ENCODE measurements at places on chromosomes 2 and 18. TPM values are rescaled to one million over a fixed set of nuclear protein-coding genes. Genes with fewer than 3 reads are reported as not detected.

Gene ARHGAP28
- 133 TPM for total RNA-seq

DNA sequence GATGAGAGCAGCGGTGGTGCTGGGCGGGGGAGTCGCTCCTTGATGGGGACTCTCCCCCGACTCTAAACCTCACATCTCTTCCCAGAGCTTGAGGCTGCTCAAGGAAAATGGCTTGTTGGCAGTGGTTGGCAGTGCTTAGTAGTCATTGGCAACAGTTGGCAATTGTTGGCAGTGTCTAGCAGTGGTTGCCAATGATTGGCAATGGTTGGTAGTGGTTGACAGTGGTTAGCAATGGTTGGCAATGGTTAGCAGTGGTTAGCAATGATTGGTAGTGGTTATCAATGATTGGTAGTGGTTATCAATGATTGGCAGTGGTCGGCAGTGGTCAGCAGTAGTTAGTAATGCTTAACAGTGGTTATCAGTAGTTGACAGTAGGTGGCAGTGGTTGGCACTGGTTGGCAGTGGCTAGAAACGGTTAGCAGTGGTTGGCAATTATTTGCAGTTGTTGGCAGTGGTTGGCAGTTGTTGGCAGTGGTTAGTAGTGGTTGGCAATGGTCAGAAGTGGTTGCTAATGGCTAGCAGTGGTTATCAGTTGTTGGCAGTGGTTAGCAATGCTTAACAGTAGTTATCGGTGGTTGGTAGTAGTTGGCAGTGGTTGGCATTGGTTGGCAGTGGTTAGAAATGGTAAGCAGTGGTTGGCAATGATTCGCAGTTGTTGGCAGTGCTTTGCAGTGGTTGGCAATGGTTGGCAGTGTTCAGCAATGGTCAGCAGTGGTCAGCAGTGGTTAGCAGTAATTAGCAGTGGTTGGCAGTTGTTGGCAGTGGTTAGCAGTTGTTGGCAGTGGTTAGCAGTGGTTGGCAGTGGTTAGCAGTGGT is 85.4 kb upstream of the OTOS start:
- no peak overlapping the region for H3K27ac ChIP-seq
- H3K27me3 ChIP-seq: no peaks in the 10 kb centered on the region
- DNase-seq: peak; percentile 29
- no peak overlapping the region for H3K4me3 ChIP-seq
- H3K36me3 ChIP-seq: no peaks in the 10 kb centered on the region

DNA sequence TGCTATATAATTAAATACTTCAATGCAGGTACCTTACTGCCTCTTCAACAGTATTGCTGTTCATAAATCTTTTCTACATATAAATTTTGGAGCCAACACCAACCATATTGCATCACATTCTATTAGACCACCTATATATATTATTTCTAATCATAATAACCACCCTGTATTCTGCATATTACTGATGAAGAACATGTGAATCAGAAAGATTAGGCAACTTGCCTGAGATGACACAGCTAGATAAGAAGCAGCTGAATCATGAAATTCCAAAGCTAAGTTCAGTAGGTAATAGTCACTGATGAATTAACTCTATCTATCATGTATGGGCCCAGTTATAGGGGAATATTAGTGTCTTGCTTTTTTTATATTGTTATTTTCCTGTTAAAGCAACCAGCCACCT is 161.8 kb downstream of the AGPS start:
- no peaks in the 10 kb centered on the region for H3K27me3 ChIP-seq
- H3K36me3 ChIP-seq: no peaks in the 10 kb centered on the region
- no peak overlapping the region for H3K27ac ChIP-seq
- H3K4me3 ChIP-seq: no peak overlapping the region

- DNase-seq: no peak
- H3K36me3 ChIP-seq: no peaks in the 10 kb centered on the region
- H3K4me3 ChIP-seq: no peak overlapping the region
- no peak overlapping the region for H3K27ac ChIP-seq
- no peaks in the 10 kb centered on the region for H3K27me3 ChIP-seq
These were observed 325.4 kb upstream of the LINC00305 start for GRCh38 chr18:64474255-64474654.

GRCh38 chr18:58779529-58779928 is 85.1 kb upstream of the ZNF532 start:
- H3K4me3 ChIP-seq: no peak overlapping the region
- H3K36me3 ChIP-seq: no peaks in the 10 kb centered on the region
- no peak for DNase-seq
- no peaks in the 10 kb centered on the region for H3K4me1 ChIP-seq
- H3K27ac ChIP-seq: no peak overlapping the region

Gene KCNK3
- total RNA-seq: not detected

Gene GPR45
- not detected for total RNA-seq

Gene PRSS56
- total RNA-seq: not detected

- no peak for DNase-seq
- H3K4me1 ChIP-seq: no peaks in the 10 kb centered on the region
- H3K27ac ChIP-seq: no peak overlapping the region
- no peak overlapping the region for H3K4me3 ChIP-seq
- no peaks in the 10 kb centered on the region for H3K27me3 ChIP-seq
These were observed 4.1 kb downstream of the SCYGR1 start for GRCh38 chr2:227383686-227384085.

Gene OTOS
- not detected for total RNA-seq

GRCh38 chr2:218249691-218250090 is 11.1 kb upstream of the GPBAR1 start:
- H3K4me3 ChIP-seq: no peak overlapping the region
- H3K27me3 ChIP-seq: no peaks in the 10 kb centered on the region
- peaks cover 96% of the 10 kb centered on the region for H3K36me3 ChIP-seq
- H3K27ac ChIP-seq: no peak overlapping the region
- H3K4me1 ChIP-seq: no peaks in the 10 kb centered on the region

Gene RNF125
- total RNA-seq: 29.3 TPM

- no peaks in the 10 kb centered on the region for H3K36me3 ChIP-seq
- no peak overlapping the region for H3K4me3 ChIP-seq
- H3K27ac ChIP-seq: no peak overlapping the region
- no peaks in the 10 kb centered on the region for H3K4me1 ChIP-seq
- DNase-seq: no peak
- no peaks in the 10 kb centered on the region for H3K27me3 ChIP-seq
These were observed 10.3 kb upstream of the CIB4 start for GRCh38 chr2:26651470-26651771.

Gene SMC6
- total RNA-seq: 50.0 TPM

- H3K27ac ChIP-seq: no peak overlapping the region
- H3K27me3 ChIP-seq: peaks cover 60% of the 10 kb centered on the region
- peak overlapping the region; percentile 77 for H3K4me3 ChIP-seq
- peak; percentile 52 for DNase-seq
These were observed 899 bp downstream of the SLC1A4 start for GRCh38 chr2:64989982-64990614.

DNA sequence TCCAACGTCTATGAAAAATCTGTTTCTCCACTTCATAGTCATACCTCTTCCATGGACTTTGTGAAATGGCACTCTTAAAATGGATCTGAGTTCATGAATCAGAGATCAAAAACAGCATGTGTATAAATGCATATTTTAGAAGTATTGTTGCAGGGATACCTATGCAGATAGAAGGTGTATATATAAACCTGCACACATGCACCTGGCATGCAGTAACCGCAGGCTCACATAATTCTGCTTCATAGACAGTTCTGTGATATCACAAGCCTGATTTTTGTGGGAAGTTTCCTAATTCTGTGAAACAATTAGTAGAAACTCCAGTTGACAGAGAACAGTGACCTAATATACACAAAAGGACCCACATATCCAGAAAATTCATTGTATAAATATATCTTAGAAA is 421.7 kb downstream of the TGIF1 start:
- no peak for DNase-seq
- no peak overlapping the region for H3K4me3 ChIP-seq
- no peaks in the 10 kb centered on the region for H3K36me3 ChIP-seq
- H3K27me3 ChIP-seq: no peaks in the 10 kb centered on the region
- H3K27ac ChIP-seq: no peak overlapping the region

Gene HOXD1
- 0.18 TPM for total RNA-seq

DNA sequence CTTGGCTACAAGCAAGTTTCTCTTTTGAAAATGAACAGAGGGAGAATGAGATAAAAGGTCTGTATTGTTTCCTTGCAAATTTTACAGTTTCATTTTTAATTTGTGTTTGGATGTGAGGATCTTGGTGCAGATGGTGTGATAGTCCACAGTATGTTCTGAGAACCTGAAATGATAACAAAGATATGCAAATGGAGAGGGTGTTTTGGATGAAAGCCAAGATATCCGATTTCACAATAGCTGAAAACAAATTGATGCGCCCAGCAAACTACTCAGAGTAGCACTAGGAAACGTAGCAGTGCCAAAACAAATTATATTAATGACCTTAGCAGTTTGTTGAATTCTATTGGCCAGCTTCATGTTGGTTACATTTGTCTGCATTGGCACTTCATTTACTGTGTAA is 683.5 kb downstream of the TMEM182 start:
- H3K4me1 ChIP-seq: no peaks in the 10 kb centered on the region
- no peak overlapping the region for H3K27ac ChIP-seq
- H3K27me3 ChIP-seq: no peaks in the 10 kb centered on the region
- no peak overlapping the region for H3K4me3 ChIP-seq

DNA sequence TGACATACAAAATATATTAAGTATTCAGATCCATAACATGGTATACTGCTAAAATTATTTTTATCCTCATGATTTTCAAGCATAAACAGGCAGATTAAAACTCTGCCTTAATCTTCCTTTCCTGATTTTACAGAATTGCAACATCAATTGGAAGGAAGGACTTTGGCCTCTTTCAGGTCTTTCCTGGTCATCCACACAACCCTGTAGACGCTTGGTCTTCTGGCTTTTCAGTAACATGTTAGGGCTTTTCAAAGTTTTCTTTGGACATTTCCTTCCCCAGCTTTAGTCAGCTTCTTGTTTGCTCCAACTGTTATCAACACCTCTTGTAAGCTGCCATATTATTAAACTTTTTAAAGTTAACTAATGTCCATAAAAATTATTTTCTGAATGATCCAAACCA is 1364.9 kb upstream of the NRXN1 start:
- no peaks in the 10 kb centered on the region for H3K36me3 ChIP-seq
- DNase-seq: no peak
- H3K27me3 ChIP-seq: no peaks in the 10 kb centered on the region
- H3K4me1 ChIP-seq: no peaks in the 10 kb centered on the region
- no peak overlapping the region for H3K4me3 ChIP-seq

DNA sequence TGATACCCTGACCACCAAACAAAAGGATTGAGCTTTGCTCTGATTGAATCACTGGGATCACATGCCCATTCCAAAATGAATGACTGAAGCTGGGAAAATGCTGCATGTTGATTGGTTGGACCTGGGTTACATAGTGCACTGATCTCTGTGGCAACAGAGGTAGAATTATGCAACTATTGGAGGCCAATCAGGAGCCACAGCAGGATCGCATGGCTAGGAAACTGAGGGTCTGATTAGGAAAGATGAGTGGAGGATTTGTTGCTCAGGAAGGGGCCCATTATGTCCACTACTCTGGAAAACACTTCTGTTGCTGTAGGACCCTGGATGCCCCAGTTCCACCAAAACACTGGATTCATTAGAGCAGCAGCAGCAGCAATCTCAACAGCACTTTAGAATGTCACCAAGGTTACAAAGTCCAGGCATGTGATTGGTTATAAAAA is 25.9 kb upstream of the SGPP2 start:
- H3K36me3 ChIP-seq: no peaks in the 10 kb centered on the region
- no peaks in the 10 kb centered on the region for H3K27me3 ChIP-seq
- DNase-seq: no peak
- no peak overlapping the region for H3K27ac ChIP-seq

Gene CCDC148
- 2.7 TPM for total RNA-seq

GRCh38 chr2:82278416-82278815 is 1973.9 kb upstream of the LRRTM1 start:
- H3K27me3 ChIP-seq: no peaks in the 10 kb centered on the region
- no peak overlapping the region for H3K4me3 ChIP-seq
- no peak overlapping the region for H3K27ac ChIP-seq
- H3K4me1 ChIP-seq: no peaks in the 10 kb centered on the region
- DNase-seq: no peak
- H3K36me3 ChIP-seq: no peaks in the 10 kb centered on the region

Gene ALPG
- total RNA-seq: not detected

Gene DPYSL5
- 1.1 TPM for total RNA-seq

Gene NLRC4
- total RNA-seq: not detected

DNA sequence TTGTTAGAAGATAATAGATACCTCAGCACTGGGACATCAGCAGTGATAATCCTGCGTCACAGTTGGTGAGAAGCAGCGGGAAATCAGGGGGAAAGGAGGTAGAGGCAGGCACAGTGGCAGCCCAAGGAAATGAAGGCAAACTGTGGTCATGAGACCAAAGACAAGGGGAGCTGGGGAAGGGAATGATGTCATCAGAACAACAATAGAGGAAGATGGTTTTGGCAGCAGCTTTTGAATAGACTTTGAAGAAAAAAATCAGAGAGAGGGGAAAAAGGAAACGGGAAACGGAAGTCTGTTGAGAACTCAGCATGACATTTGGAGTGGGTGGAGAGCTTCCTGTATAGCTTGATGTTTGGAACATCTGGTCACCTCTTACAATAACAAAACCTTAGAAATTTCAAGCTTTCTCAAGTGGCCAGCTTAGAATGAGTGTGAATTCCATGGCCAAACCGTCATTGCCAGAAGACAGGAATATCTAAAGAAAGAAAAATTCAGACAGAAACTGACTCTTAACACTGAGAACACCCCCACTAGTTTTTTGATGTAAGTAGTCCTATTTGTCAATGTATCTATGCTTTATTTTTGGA is 18.4 kb upstream of the YES1 start:
- H3K27ac ChIP-seq: peak overlapping the region; percentile 51
- H3K4me3 ChIP-seq: peak overlapping the region; percentile 26
- peak; percentile 74 for DNase-seq
- no peaks in the 10 kb centered on the region for H3K27me3 ChIP-seq
- H3K4me1 ChIP-seq: no peaks in the 10 kb centered on the region
- no peaks in the 10 kb centered on the region for H3K36me3 ChIP-seq

DNA sequence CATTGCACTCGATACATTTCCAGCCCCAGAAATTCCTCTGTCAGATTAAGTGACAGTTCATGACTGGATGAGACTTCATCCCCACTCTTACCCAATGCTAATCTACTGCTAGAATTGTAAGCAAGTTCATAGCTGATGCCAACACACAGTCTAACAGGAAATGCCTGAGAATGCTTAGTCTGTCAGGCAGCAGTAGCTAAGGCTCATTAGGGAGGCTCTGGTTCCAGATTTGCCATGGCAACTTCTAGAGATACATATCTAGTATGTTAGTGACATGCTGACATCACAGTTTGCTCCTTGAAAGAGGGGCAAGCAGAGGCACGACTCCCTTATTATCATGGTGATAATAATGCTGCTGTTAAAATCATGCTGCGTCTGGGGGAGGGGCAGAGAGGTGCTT is 198.4 kb downstream of the RBM43 start:
- DNase-seq: no peak
- H3K4me3 ChIP-seq: no peak overlapping the region
- peaks cover 2% of the 10 kb centered on the region for H3K4me1 ChIP-seq
- H3K36me3 ChIP-seq: no peaks in the 10 kb centered on the region
- H3K27ac ChIP-seq: no peak overlapping the region
- H3K27me3 ChIP-seq: no peaks in the 10 kb centered on the region

Gene C2orf66
- total RNA-seq: 0.15 TPM

- no peak overlapping the region for H3K4me3 ChIP-seq
- no peaks in the 10 kb centered on the region for H3K27me3 ChIP-seq
- H3K4me1 ChIP-seq: no peaks in the 10 kb centered on the region
These were observed 95.1 kb downstream of the USP40 start for GRCh38 chr2:233471291-233472035.

Data from endodermal cell (in vitro differentiated cells).